NCI-H2171 treated with DMSO at 0.1 percent for 48 hours (cell line): ENCODE measurements at places on chromosomes 1 and 21.

DNA sequence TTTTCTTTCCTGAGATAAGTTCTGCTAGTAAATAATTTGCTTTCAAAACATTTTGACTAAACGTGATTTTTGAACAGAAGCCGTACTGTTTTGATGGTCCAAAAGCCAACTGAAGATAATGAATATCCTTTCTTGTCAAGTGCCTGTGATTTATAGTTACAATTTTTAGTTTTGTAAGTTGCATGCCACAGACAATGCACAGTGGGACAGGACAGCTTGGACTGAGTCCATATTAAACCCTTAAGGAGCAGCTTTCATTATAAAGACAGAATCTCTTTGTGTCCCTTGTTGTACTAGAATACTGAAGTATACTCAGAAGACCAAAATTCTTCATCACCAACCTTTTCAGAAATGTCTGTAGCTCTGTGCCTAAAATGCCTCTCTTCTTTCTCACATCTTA is 92.2 kb downstream of the LTN1 start:
- DNase-seq, result no peak

- DNase-seq, result peak; percentile 11
Measured at GRCh38 chr1:156760092-156760795, 7.1 kb upstream of the PRCC start.

DNA sequence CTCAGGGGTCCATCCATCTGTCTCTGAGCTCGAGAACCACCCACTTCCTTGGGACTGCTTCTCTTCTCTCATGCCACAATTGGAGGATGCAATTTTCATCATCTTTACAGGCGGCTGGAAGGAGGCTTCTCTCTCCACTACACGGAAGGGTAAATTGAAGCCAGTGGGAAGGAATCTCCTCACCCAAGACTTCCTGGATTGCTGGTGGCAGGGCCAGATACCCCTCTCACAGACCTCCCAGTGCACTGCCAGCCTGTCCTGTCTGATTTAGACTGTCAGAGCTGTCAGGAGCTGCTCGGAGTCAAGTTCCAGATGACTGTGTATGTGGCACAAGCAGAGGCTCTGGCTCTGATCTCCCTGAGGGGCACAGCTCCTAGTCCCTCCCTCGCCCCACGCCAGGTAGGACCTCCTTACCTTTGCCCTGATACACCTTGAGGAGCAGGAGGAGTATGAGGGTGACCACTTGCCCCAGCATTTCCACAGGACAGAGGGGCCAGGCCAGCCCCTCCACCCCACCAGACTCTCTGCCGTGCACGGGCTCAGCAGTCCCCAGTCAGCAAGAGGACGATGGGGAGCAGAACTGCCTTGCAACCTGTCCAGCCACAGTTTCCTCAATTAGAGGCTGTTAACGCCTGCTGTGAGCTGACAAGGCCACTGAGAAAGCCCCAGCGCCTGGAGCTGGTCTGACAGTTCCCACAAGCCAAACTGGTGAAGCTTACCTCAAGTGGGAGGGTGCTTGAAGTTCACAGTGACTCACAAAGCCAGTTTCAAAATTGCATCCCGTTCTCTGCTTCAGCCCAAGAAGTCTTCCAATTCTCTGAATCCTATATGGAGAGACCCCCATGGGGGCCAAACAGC is at the start of gene CD244:
TSS of gene CD244 (minus strand) at position 685 of the 858 bp plus-strand sequence. CDS start at position 475, 210 bp downstream.
- DNase-seq, result no peak

GRCh38 chr1:66605419-66605997 is 71.6 kb downstream of the SGIP1 start:
- DNase-seq, result no peak

DNA sequence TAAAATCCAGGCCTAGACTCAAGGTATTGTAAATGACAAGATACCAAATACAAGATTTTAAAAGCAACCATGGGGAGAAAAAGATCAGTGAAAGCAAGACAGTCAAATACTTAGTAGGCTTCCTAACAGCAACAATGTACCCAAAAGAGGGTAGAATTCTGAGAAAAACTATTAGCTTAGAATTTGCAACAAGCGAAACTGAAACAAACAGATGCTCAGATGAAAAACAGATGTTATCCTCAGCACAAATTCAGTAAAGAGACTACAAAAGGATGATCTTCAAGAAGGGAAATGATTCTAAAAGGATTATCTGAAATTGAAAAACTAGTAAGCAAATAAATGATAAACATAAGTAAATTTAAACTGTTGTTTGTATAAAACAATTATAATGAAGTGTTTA is 40.0 kb downstream of the PDC start:
- DNase-seq, result no peak

DNA sequence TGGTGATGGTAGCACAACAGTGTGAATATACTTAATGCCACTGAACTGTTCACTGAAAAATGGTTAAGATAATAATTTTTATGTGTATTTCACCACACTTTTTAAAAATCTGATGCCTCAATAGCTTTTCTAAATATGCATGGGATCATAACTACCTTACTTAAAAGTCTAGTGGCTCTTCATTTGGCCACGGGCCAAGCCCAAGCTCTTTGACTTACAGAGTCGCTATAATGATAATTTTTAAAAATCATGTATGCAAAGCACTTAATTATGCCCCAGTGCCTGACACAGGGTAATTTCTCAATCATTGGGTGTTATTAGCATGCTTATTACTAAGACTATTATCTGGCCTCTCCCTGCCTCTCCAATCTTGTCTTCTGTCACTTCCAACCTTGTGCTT is 7.6 kb upstream of the CNN3 start:
- DNase-seq, result no peak

- peak; percentile 62 for DNase-seq
Measured at GRCh38 chr1:217089361-217090014, 366.3 kb upstream of the ESRRG start.

GRCh38 chr1:53721088-53721487 is 17.9 kb downstream of the GLIS1 start:
- no peak for DNase-seq

DNA sequence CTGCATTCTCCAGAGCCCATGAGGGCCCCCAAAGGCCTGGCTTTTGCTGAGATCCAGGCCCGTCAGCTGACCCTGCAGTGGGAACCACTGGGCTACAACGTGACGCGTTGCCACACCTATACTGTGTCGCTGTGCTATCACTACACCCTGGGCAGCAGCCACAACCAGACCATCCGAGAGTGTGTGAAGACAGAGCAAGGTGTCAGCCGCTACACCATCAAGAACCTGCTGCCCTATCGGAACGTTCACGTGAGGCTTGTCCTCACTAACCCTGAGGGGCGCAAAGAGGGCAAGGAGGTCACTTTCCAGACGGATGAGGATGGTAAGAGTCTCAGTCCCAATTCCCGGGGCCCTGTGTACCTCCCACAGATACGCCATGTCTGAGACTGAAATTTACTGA is 39.1 kb downstream of the PTPRU start:
- no peak for DNase-seq

- DNase-seq, result no peak
Measured at GRCh38 chr1:86956221-86956620, 41.8 kb downstream of the HS2ST1 start.
